MM.1S (cell line): ENCODE measurements at places on chromosomes 3 and 15.

- DNase-seq, result no peak
Measured at GRCh38 chr3:151796105-151796680, 17.7 kb upstream of the AADAC start.

GRCh38 chr3:39267631-39268548 lies 11.9 kb downstream of the CX3CR1 start:
- no peak for DNase-seq

- DNase-seq, result peak; percentile 6
Measured at GRCh38 chr15:36400936-36401585, 178.4 kb upstream of the CDIN1 start.

DNA sequence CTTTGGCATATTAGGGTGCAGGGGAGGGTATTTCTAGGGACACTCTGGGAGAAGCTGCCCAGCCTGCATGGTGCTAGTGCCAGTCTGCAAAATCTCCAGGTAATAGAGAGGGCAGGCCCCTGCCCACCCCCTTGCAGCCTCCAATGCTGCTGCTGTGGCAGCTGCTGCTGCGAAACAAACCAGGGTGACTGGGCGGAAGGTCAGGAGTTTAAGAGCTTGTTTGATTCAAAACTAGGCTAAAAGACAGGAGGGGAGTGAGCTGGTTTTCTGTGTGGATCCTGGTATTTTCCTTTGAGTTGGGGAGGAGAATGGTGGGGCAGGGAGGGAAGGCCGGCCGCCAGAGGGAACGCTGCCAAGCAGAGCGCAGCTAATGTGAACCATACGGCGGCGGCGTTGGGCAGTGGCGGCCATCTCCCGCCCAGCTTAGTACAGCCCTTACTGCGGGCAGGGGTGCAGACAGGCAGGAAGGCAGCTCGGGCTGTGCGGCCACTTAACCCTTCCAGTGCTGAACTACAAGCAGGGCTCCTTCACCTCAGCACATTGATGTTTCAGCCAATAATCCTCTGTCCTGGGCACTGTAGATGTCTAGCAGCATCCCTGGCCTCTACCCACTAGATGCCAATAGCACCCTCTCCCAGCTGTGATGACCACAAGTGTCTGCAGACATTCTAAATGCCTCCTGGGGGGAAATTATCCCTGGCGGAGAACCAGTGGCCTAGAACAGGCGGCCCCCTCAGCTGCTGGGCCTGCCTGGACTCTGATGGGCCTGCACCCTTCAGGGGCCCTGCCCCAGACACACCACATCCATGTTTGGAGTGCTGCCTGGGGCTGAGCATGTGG lies 125.7 kb downstream of the EEFSEC start:
- no peak for DNase-seq

DNA sequence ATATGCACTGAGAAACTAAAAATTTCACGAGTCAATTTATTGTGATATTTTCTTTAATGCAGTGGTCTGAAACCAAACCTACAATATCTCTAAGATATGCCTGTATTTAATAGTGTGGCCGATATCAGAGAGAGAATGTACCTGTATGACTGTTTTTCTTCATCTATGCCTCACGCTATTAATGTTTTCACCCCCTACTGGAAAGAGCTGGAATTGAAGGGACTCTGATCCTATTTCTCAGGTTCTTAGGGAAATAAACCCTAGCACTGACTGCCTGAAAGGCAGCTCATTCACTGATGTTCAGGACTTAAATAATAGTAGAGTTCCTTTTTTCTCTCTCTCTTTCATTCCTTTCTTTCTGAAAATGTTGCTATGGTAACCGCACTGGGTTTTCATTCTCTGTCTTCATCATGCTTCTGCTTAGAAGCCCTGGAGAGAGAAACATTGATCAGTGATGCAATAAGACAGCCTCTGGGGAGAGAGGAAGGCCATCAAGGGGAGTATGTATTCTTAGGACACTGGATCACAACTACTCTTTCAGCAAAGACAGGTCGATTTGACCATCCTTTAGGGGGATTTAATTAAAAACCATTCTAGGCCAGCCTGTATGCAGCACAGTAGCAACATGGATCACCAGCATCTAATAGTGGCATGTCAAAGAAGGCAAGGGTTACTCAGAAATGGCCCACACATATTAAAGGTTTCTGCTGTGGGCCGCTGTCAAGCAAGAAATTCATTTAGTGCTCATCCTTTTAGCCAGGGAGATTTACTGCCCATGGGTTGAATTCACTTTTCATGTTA lies 1135.7 kb downstream of the IGSF11 start:
- peak; percentile 48 for DNase-seq

DNA sequence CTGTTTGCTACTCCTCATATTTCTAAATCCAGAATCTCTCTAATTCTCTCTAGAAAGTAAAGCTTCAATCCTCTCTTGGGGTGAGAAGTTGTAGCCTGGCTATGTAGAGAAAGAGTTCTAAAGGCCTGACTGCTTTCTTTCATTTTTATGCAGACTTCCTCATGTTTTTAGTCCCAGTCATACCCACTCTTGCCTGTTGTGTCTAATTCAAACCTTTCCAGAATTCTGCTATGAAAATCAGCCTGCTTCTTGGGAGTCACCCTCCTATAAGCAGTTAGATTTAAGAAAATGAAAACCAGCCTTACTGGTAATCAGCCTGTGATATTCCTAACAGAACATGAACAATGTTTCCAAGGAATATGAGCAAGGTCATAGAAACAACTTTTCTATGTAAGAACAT lies 14.8 kb upstream of the ZNF639 start:
- DNase-seq, result no peak

GRCh38 chr3:145760036-145760435 lies 400.9 kb downstream of the PLOD2 start:
- DNase-seq, result no peak

DNA sequence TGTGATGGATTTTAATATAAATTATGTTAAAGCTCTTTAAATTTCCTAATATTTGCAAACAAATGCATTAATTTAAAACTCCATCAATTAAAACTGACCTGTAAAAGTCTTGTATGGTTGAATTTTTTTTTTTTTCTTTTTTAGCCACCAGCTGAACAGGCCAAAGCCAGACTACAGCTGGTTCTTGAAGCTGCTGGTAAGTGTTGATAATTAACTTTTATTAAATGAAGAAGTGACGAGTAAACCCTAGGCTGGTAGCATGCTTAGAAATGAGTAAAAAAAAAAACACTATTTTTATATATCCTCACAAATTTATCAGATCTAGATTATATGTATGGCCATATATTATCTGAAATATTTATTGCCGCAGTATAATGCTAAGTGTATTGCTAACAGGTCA lies 216.3 kb upstream of the MLF1 start:
- DNase-seq, result no peak

GRCh38 chr3:189349772-189350171 lies 178.0 kb downstream of the TPRG1 start:
- peak; percentile 45 for DNase-seq

DNA sequence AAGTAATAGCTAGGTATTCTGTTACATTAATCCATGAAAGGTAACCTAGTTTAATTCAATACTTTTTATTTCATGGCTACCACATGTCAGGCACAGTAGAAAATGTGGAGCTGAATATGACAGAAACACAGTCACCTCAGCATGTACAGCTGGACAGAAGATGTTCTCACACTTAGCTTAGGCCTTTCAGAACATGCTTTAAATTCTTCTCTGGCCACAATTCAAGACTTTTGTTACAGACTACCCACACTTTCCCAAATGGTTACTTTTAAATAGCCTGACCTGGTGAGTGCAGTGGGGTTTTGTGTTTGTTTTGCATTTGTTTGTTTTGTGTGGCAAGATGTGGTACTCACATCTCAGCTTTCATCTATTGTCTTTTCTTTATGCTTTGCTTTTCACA lies 1079.5 kb downstream of the IGSF11 start:
- no peak for DNase-seq

DNA sequence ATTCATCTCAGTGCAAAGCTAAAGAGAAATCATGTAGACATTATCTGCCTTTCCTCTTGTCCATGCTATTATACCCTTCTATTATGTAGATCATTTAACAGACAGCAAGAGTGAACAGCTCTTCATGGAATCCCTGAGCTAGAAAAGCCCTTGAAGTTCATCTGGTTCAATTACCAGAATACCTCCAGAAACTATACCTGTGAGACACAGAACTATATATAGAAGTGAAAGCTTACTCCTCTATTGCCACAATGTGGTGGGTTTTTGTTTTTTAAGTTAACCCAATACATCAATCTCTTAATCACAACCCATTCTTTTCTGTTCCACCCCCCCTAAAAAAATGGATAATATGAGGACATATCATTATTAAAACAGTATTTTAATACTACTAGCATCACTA lies 347.7 kb downstream of the PLCL2 start:
- DNase-seq, result peak; percentile 72

DNA sequence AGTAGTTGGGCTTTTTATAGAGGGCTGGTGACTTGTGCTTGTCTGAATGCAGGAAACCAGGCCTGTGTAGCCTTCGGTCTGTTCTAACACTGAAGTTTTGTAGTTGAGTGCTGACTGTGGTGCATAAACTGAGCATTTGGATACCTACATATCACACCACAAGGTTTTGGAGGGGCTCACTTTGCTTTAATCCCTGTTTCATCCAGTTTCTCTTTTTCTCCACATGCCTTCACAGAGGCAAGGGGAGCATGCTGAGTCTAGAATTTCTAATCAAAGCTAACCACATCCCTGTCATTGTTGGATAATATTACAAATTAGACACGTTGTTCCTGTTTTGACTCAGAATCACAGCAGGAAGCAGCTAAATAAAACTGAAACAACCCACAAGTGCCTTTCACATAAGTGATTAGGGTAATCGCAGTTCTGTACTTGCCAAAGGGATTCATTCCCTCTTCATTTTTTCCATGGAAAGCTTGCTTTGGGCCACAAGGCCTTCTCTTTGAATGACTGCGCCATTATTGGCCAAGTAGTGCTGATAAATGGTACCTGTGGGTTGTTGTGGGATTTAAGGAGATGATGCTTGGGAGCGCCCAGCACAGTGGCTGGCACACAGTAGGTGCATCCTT lies 48.9 kb downstream of the TGFBR2 start:
- DNase-seq, result peak; percentile 64

- DNase-seq, result no peak
Measured at GRCh38 chr15:64854526-64854925, 12.8 kb downstream of the PLEKHO2 start.

- DNase-seq, result no peak
Measured at GRCh38 chr3:112637700-112638099, 3.2 kb downstream of the CCDC80 start.

DNA sequence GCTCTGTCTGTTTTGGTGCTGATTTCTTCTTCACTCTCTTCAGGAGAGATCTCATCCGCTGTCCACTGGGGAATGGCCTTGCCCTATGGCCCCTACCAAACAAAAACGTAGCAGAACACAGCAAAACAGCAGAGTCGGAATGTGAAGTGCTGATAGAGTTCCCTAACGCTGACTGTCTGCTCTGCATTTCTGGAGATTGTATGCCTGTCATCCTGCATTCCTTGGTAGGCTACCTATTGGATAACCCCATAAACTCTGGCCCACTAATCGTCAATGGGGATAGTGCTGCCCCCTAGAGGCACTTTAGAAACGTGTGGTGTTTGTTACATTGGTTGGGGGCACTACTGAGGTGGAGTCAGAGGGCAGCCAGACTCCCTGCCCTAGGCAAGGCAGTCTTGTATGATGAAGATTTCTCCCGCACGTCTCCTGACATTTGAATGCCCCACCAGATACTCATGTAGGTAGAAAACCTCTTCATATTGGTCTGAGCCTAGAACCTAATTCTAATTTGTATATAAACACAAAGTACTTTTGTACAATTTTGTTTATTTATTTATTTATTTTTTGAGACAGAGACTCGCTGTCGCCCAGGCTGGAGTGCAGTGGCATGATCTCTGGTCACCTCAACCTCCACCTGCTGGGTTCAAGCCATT lies 15.6 kb upstream of the MAGEF1 start:
- peak; percentile 61 for DNase-seq

- no peak for DNase-seq
Measured at GRCh38 chr3:195059006-195059350, 212.0 kb downstream of the XXYLT1 start.

GRCh38 chr3:72892081-72892775 lies 4.4 kb downstream of the GXYLT2 start:
- DNase-seq, result no peak

GRCh38 chr15:88204584-88204983 lies 52.0 kb downstream of the NTRK3 start:
- DNase-seq, result no peak

- DNase-seq, result peak; percentile 68
Measured at GRCh38 chr3:108153451-108153981, 62.7 kb upstream of the CD47 start.

GRCh38 chr15:69311319-69311721 lies 12.6 kb downstream of the PAQR5 start:
- DNase-seq, result no peak

DNA sequence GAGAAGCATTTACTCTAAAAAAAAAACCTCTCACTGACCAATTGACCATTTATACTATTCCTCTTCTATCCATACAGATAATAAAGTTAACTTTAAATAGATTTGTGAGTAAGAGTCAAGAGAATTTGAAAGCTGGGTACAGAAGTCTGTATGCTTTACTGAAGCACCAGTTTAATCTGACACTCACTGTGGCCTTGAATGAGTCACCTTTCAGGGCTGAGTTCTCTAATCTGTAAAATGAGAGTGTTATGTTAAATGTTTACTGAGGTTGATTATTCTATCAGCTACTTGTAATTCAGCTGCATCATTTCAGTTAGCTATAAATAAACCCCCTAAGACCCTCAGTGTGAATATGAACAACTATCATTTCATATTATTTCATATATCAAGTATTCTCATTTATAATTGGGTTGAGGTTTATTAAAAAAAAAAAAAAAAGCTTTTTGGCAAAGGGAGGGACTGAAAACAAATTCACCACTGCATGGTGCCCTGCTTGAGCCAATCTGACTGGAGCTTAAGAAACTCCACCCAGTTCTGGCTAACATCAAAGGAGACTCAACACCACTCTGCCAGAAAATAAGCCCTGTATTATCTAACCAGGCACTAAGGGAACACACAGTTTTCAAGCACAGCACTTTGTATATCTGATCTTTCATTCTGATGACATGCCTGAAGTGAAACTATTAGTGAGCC lies 2.8 kb downstream of the MAP4 start:
- no peak for DNase-seq

- no peak for DNase-seq
Measured at GRCh38 chr3:173398111-173398479, 551 bp downstream of the NLGN1 start.

DNA sequence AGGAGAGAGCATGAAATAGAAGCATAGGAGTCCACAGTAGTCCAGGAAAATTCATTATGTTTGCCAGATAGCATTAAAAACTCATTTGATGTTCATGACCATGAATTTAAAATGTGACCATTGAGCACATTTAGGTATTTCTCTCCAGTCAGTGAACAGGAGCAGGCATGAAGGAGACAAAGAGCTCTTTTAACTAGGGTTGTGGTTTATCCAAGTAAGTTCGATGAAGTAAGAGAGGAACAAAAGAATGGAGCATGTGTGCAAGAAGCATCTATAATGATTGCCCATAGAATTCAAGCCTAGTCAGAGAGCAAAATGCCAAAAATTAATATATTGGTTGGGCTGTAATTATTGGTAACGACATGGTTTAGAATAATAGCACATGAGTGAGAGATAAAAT lies 342.1 kb upstream of the CCDC54 start:
- no peak for DNase-seq

DNA sequence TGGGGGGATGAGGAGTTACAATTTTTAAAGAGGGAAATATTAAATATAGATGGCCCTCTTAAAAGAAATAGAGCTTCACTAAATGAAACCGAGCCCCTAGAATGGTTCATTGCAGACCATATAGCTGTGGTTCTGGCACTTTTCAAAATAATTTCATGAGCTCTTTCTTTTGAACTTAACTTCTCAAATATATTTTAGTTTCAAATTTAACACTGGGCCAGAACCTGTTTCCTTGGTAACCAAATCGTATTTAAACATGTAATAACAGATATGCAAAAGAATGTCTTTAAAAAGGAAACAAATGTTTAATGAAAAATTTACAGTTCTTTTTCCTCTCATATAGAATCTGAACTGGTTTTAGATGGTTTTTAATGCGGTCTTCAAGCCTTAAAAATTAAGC lies 20.1 kb downstream of the ZBTB38 start:
- DNase-seq, result peak; percentile 31
